ENCODE measurements at places on chromosomes 3 and 15.

GRCh38 chr3:172201136-172201869, 161.9 kb downstream of the FNDC3B start:
- DNase-seq: peak; percentile 77

DNA sequence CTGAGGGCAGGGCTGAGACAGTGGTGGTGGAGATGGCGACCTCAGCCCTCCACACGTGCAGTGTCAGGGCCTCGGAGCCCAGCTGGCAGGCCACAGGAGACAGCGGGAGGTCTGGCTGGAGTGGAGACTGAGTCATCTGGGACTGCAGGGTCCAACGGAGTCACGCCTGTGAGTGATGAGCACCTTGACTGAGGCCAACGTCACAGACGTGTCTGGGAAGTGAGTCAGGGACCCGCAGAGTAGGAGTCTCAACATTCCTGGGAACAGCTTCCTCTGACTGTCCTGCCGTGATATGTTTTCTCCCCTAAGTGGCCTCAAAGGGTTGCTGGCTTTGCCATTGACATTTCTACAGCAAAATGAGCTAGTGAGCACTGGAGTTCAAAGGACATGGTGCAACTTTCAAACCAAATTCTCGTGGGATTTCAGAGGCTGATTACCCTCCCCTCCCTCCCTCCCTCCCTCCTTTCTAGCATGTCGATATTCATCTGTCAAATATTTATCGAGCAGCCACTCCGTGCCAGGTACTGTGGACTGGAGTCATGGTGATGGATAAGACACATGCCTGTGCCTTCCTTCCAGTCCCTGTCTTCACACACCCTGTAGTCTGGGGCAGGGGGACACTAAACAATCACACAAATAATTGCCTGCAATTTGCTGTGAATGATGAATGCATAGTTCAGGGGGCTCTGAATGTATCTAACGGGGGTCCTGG, 53.3 kb upstream of the AMOTL2 start:
- DNase-seq: peak; percentile 98

- peak; percentile 90 for DNase-seq
These were observed 10.0 kb downstream of the BMF start for GRCh38 chr15:40098489-40099261.

GRCh38 chr3:13167829-13168228, 94.6 kb upstream of the IQSEC1 start:
- DNase-seq: no peak

GRCh38 chr15:56052395-56053045, 59.1 kb upstream of the NEDD4 start:
- DNase-seq: no peak

DNA sequence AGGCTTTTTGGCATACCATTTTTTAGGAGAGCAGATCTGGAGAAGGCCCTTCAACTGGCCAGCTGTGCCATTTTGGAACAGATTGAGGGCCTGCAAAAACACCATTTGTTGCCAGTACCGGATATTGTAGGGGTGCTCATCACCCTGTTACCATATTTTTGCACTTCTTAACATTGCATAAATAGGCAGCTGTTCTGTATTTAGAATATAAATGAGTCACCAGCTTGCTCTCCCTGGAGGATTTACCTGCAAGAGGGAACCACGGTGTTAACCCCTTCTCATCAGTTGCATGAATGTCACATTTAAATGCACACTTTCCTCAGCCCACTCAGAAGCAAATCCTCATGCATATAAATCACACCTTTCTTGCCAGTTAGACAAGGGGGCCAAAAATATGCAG, 435.6 kb downstream of the ROBO2 start:
- no peak for DNase-seq

DNA sequence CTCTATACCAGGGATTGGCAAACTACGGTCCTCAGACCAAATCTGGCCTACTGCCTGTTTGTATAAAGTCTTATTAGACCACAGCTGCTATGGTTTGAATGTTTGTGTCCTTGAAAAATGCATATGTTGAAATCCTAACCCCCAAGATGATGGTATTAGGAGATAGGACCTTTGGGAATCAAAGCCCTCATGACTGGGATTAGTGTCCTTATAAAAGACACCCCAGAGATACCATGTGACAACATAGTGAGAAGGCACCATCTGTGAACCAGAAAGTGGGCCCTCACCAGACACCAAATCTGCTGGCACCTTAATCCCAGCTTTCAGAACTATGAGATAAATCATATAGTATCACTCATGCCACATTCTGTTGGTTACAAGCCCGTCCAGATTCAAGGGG, 7.4 kb downstream of the HMCES start:
- no peak for DNase-seq

DNA sequence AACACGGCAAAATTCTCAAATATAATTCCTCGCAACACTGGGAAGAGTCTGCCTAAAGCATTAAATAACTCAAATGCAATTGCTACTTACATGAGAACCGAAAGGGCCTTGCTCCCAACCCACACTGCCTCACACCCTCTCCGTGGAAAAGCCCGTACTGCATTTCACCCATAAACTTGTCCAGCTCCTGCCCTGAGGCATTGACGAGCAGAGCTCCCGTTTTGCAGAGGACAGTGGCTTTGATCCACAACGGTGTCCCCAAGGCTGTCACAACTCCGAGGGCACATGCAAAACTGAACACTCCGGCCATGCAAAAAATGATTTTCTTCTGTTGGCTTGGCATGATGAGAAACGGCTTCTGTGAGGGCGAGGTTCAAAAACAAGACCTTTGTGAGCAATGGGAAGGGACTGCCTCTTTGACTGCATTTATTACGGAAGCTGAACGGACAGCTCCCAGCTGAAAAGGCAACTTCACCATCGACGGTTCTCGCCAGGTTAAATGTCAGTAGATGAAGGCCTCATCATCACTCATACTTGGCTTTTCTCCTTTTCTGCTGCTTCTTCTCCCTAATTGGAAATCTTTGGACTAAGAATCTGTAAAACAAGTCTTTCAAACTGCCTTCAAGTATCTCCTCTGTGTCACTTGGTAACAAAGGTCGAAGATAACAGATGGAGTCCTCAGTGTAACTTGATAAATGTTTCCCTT, at the start of gene CLRN1:
Gene CLRN1, minus strand, starts transcription at position 362 of the 706 bp plus-strand sequence. Its CDS starts 19 bp downstream, at position 343.
- DNase-seq: no peak

DNA sequence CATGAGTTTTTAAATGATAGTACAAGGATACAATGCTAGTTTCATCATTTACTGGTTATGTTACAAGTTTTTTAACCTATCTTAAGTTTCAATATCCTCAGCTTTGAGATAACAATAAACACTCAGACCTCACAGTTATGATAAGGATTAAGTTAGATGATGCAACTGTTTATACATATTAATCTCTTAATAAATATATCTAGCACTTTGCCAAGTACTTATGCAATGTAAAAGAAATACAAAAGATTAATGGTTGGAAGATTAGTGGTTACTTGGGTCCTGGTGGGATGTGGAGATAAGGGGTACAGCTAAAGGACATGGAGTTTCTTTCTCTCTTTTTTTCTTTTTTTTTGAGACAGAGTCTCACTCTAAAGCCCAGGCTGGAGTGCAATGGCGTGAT, 12.0 kb downstream of the SPPL2A start:
- no peak for DNase-seq

- no peak for DNase-seq
These were observed 66.2 kb downstream of the KLF13 start for GRCh38 chr15:31392761-31393401.

DNA sequence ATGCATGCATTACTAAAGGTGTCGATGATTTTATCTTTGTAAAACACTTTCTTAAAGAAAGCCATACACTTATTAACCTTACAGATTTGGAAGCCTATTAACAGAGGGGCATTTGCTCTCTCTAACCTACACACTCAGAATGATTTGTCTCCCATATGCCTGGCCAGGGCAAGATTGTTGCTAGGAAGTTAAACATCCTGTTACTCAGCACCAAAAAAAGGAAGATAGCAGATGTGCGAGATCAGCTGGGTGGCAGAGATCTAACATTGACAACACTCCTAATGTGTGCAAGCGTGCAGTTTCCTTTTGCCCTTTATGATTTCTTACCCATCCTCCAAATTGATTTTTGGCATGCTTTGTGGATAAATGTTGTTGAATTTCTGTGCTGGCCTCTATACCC, 73.9 kb upstream of the TMEM108 start:
- no peak for DNase-seq

DNA sequence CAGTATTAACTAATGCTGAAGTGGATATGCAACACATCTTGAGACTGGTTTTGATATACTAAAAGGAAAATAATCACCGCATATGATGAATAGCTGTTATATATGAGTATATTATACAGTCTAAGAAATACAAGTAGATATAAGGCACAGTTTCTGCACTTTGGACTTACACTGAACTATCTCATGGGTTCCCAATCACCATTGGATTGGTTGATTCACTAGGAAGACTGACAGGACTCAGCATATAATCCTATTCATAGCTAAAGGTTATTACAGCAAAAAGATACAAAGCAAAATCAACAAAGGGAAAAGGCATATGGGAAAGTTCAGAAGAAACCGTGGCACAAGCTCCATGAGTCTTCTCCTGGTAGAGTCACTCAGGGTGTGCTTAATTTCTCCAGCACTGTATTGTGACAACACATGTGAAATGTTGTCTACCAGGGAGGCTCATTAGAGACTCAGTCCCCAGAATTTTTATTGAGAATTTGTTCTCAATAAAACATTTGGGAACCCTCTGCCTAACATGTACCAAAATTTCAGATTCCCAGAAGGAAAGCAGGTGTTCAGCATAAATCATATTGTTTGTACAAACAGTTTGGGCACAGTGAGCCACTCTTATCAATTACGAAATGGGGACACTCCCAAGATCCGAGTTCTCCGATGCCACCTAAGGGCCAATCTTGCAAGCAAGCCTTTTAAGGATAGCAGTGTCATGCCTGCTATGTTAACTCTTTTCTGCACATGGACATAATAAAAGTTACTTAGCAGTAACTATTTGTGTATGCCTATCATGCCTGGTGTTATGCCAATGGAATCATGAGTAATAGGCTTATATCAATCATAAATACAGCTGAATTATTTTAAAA, 26.8 kb downstream of the CMC1 start:
- DNase-seq: no peak

DNA sequence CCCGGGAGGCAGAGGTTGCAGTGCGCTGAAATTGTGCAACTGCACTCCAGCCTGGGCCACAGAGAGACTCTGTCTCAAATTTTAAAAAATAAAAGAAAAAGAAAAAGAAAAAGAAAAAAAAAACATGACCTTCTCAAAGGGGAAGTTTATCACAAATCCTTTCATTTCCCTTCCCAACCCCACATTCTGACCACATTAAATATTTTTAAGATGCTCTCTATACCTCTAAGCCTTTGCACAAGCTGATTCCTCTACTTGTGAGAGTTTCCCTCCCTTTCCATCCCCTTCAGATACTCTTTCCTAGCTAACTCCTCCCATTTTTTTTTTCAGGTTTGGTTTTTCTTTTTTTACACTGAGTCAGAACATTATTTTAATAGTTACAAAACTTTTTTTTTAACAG, 4.0 kb downstream of the HIGD1A start:
- DNase-seq: no peak

DNA sequence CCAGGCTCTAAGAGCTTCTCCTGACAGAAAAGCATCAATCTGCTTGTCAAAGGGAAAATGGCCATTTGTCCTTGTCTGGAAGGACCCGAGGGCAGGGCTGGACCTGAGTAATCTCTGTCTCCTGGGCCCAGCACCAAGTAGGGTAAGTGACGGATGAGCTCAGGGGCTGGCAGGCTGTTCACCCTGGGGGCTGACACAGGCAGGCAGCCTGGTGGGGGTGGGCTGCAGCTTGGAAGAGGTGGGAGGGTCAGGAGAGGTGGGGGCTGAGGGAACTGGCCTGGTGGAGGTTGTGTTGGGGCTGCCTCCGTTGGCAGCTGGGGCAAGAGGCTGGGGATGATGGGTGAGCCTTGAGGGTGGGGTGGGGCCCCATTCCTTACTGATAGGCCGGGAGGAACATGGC, 42.3 kb upstream of the ADPGK start:
- DNase-seq: no peak

GRCh38 chr15:79540551-79540950, 108.4 kb downstream of the MINAR1 start:
- DNase-seq: no peak

GRCh38 chr15:64634027-64634426, 141.4 kb downstream of the RBPMS2 start:
- DNase-seq: no peak

DNA sequence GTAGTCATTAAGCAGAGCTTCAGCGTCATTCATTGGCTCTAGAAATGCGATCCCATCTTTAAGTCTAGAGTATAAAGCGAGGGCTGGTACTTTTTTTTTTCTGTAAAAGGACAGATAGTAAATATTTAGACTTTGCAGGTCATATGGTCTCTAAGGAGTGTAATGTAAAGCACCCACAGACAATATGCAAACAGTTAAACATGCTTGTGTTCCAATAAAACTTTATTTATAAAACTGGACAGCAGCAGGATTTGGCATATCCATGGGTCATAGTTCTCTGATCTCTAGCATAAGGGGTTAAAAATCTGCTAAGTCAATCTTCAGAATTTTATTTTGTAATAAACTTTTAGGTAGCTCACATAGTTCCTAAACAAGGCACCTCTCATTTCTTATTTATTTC, 226.8 kb upstream of the TBC1D5 start:
- no peak for DNase-seq

GRCh38 chr3:129745253-129745652, 138.8 kb upstream of the PLXND1 start:
- peak; percentile 32 for DNase-seq

DNA sequence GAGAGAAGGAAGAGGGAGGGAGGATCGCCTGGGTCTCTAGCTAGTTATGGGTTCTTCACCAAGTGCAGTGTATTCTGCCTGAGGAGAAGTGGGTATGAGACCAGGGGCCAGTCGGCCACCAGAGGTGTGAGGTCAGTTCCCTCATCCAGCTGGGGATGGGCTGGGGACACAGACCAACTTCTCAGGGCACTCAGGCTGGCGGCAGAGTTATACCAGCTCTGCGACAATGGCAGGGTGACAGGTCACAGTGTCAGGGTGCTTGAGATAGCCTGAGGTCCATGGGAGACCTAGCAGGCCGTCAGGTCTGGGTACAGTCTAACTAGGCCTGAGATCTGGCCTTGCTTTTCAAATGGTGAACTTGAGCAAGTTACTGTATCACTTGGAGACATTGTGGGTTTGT, 31.4 kb upstream of the PLXNA1 start:
- no peak for DNase-seq

- DNase-seq: no peak
These were observed 294.7 kb downstream of the ERC2 start for GRCh38 chr3:56173601-56174000.

Measured in fibroblast of skin of left quadriceps (primary cell).